CD14-positive monocyte (primary cell): ENCODE measurements at places on chromosomes 1 and 21. TPM values are rescaled to one million over a fixed set of nuclear protein-coding genes. Genes with fewer than 3 reads are reported as not detected.

DNA sequence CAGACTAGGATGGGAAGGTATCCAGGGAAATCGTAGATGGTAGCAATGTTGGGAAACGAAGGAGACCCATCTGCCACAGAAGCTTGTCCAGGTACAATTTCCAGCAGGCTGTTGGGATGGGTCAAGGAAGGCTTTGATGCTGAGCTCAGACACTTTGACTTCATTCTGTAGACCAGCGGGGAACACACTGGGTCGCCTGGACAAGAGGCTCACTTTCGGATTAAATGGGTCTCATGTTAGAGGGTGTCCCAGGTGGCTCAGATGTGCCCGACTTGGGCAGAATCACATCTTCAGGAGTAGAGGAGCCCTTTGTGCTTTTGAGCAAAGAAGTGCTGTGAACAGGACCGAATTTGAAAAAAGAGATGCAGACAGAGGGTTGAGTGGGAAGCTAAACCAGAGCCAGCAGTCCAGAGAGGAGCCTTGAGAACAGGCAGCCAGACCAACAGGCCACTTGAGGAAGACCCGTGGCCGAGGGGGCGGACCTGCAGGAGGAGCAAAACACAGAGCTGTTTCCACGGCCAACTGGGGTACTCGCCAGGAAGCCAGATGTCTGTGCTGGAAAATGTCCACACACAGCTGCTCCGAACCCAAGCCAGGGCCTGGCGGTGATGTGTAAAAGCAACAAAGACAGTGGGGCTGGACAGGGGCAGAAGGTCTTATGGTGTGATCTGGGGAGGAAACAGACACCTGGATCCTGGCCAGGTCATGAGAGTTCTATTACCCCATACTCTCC lies 146.9 kb downstream of the AJAP1 start:
- no peak for DNase-seq

DNA sequence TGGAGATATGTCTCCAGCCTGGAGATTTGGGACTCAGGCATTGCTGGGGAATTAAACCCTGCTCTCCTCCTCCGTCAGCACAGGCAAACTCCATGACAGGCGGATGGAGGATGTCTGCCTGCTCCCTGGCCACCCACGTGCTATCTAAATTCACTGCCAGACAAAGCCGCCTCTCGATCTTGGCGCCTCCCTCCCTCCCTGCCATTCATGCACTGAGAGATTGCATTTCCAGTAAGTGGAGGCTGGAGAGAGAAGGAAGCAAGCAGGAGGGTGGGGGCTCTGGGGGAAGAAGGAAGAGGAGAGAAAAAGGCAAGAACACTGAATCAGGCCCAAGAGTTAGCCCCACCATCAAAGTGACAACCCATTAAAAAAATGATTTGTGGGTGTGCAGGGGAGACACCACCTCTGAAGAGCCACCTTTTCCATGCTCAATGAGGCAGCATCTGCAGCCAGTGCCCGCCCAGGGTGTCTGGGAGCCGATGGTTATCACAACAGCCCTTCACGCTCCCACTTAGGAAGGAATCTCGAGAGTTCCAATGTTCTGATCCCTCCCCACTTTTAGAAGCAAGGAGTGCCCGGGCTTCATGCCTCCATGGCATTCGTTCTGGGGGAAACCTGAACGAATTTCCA lies 183.0 kb downstream of the HIVEP3 start:
- no peak for DNase-seq

DNA sequence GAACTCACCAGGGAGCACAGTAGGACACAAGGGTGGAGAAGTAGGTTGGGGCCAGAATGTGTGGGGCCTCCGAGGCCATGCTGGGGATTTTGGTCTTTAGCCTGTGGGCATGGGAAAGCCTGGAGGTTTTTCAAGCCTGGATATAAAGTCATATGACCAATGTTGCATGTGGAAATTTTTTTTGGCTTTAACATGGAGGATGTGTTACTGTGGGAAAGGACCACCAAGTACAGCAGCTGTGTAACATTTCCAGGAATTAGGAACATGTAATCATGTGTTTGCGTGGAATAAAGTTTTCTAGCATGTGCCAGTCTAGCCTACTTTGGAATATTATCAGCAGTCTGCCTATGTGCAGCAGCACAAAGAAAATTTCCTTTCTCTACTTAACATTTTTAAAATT lies 78.5 kb downstream of the TNFSF18 start:
- no peak for DNase-seq

DNA sequence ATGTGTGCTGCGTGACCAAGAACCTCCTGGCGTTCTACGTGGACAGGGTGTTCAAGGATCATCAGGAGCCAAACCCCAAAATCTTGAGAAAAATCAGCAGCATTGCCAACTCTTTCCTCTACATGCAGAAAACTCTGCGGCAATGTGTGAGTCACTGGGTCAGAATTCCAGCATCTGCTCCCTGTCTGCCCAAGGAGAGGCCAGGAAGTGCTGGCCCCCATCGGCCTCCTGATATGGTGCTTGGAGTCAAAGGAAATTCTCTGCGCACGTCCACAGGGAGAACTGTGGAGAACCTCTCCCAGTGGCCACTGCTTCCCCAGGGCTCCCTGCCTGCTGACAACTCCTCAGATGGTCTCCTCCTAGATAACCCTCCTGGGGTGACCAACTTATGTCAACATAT lies 25.6 kb upstream of the IL20 start:
- DNase-seq, result no peak

GRCh38 chr1:58586271-58586670 lies 9.2 kb upstream of the TACSTD2 start:
- DNase-seq, result no peak

- DNase-seq, result no peak
These were observed 157.7 kb downstream of the ROR1 start for GRCh38 chr1:63931468-63931867.

DNA sequence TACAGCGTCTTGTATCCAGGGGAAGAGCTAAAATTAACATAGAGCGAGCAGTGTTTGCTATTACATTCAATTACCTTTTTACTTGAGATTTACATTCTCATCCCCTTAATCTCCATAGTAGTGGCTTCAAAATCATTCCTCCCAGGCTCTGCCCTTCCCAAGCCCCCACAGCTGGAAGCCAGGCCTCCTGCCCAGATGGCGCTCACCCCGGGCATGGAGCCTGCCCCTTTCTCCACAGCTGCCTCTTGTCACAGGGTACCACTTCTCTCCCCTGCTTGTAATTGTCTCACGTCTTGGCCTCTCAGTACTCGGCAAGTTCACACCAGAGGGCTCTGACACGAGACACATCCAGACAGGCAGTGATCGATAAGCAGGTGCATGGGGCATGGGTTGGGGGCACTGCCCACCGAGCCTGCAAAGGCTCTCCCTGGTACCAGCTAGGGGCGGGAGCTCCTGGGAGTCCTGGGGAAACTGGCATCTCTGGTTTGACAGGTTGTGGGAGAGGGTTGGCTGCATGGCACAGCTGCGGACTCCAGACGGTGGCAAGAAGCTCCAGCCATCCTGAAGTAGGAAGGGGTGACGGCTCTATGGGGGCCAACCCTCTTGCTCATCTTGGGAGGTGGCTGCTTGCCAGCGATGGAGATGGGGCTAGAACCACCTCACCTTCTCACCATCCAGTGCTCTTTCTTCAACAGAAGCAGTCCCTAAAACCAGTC lies 20.1 kb downstream of the CASZ1 start:
- DNase-seq, result no peak

GRCh38 chr1:58063095-58063494 lies 483.4 kb downstream of the OMA1 start:
- DNase-seq, result no peak

- DNase-seq, result no peak
These were observed 26.9 kb downstream of the OR6Y1 start for GRCh38 chr1:158527190-158527815.

DNA sequence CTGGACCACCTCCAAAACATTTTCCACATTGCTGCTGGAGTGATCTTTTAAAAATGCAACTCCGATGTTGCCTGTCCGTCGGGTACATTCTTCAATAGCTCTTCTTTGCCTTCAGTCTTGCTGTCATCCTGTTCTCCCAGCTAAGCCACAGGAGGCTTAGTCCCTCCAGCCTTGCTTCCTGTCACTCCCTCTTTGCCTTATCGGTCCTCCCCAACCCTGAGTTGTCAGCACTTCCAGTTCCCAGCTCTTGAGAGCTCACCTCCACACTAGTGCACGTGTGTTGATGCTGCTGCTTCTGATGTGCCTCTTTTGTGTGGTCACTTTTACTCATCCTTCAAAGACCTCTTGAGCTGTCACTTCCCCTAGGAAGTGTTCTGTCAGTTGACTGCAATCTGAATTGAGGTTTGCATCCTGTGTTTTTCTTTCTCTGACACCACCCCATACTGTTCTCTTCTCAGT lies 15.3 kb downstream of the UCK2 start:
- peak; percentile 41 for DNase-seq

DNA sequence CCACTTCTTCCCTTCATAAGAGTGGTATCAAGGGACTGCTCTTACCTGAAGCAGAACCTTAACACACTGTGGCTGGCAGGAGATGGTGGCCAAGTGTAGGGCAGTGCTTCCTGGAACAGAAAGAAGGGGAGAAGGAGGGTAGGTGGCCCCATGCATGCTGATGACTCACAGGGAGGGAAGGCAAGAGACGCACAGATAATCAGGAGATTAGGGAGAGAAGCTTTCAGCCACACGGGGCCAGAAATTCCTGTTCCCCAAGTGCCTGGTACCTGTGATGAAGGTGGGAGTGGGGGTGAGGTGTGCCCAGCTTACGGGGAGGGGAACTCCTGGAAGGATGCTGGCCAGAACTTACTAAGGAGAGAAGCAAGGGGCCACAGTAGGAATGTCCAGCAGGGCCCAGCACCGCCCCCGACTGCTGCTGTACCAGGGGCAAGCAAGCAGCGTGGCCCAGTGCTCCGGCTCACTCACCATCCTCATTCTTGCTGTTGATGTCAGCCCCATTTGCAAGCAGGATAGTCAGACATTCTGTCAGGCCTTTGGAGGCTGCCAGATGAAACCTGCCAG lies 7.7 kb downstream of the ANKRD35 start:
- no peak for DNase-seq

DNA sequence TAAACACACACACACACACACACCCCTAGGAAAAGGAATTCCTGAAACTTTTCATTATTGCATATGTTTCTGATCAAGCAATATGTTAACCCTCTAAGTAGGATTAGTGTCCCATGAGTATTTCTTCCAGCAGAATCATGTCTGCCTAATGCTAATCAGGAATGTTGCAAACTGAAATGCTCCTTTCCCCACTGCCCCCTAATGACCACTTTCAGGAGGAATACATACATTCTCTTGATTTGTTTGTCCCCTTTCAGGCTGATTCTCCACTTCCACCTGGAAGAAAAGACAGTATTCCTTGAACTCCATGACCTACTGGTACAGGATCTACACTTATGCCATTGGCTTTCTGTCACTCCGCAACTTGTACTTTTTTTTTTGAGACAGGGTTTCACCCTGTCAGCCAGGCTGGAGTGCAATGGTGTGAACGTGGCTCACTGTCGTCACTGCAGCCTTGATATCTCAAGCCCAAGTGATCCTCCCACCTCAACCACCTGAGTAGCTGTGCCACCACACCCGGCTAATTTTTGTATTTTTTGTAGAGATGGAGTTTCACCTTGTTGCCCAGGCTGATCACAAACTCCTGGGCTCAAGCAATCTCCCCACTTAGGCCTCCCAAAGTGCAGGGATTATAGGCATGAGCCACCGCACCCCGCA lies 56.7 kb downstream of the LRIG2 start:
- no peak for DNase-seq

DNA sequence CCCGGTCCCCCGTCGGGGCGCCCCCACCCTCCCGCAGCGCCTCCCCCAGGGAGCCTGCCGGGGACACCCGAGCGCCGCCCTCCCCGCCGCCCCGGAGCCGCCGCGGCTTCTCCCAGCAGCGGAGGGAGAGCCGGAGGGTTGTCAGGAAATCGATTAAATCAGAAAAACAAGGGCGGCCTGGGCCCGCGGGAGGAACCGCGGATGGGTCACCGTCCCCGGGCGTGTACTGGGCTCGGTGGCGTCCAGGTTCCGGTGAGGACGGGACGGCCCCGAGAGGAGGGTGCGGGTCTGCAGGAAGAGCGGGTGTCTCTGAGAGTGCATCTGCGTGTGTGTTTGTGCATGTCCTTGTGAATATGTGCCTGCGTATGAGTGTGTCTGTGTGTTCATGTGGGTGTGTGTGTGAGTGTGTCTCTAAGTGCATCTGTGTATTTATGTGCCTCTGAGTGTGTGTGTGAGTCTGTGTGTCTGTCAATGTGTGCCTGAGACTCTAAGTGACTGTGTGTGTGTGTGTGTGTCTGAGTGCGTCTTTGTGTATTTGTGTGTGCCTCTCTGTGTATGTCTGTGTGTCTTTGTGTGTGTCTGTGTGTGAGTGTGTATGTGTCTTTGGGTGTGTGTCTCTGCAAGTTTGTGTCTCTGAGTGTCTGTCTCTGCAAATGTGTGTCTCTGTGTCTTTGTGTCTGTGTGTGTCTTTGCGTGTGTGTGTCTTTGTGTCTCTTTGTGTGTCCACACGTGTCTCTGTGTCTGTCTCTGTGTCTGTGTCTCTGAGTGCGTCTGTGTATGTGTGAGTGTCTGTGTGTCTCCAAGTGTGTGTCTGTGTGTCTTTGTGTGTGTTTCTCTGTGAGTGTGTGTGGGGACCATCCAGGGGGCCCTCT lies 1.1 kb downstream of the SPSB1 start:
- no peak for DNase-seq

GRCh38 chr1:91383456-91383855 lies 21.2 kb downstream of the HFM1 start:
- DNase-seq, result no peak

GRCh38 chr1:30402031-30402430 lies 321.4 kb downstream of the MATN1 start:
- DNase-seq, result no peak

GRCh38 chr1:237664348-237664747 lies 226.4 kb downstream of the ZP4 start:
- no peak for DNase-seq

GRCh38 chr1:36087233-36088123 lies 1.2 kb upstream of the ADPRS start:
- DNase-seq, result no peak

- DNase-seq, result no peak
These were observed 37.7 kb downstream of the CSMD2 start for GRCh38 chr1:34127006-34128000.

- no peak for DNase-seq
These were observed 22.9 kb upstream of the RALGPS2 start for GRCh38 chr1:178702146-178702545.

- DNase-seq, result no peak
These were observed 57.4 kb upstream of the CAMK1G start for GRCh38 chr1:209526137-209526536.

- no peak for DNase-seq
These were observed 38.6 kb upstream of the POFUT2 start for GRCh38 chr21:45326169-45326851.

DNA sequence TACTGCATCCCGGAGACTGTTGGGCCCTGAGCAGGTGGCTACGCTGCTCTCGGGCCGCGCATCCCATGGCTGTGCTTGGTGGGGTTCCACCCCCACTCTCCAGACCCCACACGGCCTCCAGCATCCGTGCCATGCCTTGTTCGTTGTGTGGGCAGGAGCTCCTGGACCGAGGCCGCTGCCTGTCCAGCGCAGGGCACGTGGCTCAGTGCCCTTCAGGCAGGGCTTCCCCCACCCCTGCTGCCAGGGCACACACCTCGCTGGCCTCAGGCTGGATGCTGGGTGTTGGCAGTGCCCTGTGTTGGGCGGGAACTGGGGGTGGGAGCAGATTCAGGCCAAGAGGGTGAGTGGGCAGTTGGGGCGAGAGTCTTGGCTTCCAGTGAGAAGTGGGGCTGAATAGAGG lies 9.9 kb downstream of the PRKCZ start:
- no peak for DNase-seq

Gene CNIH3
- polyA plus RNA-seq, result 0.39 TPM in 1 of 2 replicates, not detected in the other

Gene HPCAL4
- polyA plus RNA-seq, result 0.01 and 0.05 TPM in 2 replicates

Gene UQCRHL
- polyA plus RNA-seq, result 1.0 TPM

Gene MYOCOS
- not detected for polyA plus RNA-seq

Gene CRYBG2
- not detected for polyA plus RNA-seq

Gene WDR64
- polyA plus RNA-seq, result not detected in 2 replicates

Gene TOMM20
- polyA plus RNA-seq, result 14.0 and 26.5 TPM in 2 replicates

Gene CFHR3
- polyA plus RNA-seq, result not detected

Gene AXDND1
- polyA plus RNA-seq, result not detected

Gene MAN1C1
- polyA plus RNA-seq, result 1.2 TPM

Gene HUNK
- polyA plus RNA-seq, result not detected in 2 replicates
